ENCODE measurements at places on chromosomes 1 and 21.

GRCh38 chr1:88891318-88891950, at the start of gene GTF2B:
Gene GTF2B (minus strand): TSS chr1:88891567. CDS start chr1:88891499, 68 bp downstream.
- peak; percentile 97 for DNase-seq

DNA sequence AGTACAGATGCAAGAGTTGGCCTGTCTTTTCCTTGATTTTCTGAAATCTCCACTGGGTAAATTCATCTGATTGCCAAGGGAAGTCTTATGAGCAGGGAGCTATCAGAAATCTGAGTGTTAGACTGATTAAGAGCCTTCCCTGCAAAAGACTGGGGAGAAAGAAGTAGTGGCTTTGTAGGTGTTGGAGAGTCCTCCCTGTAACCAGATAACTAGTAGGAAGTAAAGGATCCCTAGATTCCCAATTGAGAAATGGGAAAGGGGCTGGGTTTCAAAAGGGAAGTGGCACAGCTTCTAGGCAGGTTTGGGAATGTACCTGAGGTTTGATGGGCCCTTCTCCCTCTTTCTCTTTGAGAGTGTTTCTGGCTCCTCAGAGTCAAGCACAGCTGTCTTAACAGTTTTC, 2.1 kb downstream of the TLCD4 start:
- no peak for DNase-seq

GRCh38 chr1:231091831-231092301, 51.8 kb upstream of the FAM89A start:
- DNase-seq: peak; percentile 45

GRCh38 chr1:38334930-38335592, 288.5 kb upstream of the POU3F1 start:
- DNase-seq: no peak

GRCh38 chr1:220810179-220810653, 23.5 kb downstream of the MTARC1 start:
- peak; percentile 76 for DNase-seq

GRCh38 chr1:155970531-155971167, 7.7 kb downstream of the ARHGEF2 start:
- peak; percentile 85 for DNase-seq

DNA sequence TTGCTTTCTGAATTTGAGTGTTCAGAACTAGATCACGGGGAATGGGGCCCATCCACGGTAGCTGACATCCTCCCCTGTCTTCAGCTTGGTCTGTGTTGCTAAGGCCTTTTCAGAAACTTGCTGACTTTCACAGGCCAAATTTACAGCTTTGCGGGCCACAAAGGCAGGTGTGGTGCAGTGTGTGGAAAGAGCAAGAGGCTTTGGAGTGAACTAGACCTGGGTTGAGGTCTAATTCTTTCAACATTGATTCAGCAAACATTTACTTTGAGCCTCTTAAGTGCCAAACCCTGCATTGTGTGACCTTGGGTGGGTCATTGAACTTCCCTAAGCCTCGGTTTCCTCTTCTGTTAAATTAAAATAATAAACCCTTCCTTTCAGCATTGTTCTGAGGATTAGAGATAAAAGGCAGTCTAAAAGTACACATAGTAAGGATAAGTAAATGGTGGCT, 24.3 kb downstream of the STPG1 start:
- DNase-seq: no peak

- DNase-seq: no peak
Observed at GRCh38 chr1:178434360-178434759, 62.4 kb downstream of the CLEC20A start.

- peak; percentile 72 for DNase-seq
Observed at GRCh38 chr1:91806769-91807700, 78.9 kb downstream of the TGFBR3 start.

DNA sequence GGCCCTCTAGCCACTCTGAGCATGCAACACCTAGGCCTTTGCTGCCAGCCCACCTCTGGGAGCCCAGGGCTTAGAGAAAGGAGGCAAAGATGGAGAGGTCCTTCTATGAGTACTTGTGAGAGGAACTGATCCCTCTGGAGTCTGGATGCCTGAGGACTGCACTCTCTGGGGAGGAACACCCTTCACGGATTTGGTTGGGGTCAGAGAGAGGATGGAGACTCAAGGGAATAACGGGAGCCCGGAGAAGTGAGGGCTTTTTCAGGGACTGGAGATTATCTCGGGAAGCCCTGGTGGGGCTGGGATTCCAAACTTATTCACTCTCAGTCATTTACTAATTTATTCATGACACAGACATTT, 413 bp upstream of the C1orf232 start:
- DNase-seq: no peak

DNA sequence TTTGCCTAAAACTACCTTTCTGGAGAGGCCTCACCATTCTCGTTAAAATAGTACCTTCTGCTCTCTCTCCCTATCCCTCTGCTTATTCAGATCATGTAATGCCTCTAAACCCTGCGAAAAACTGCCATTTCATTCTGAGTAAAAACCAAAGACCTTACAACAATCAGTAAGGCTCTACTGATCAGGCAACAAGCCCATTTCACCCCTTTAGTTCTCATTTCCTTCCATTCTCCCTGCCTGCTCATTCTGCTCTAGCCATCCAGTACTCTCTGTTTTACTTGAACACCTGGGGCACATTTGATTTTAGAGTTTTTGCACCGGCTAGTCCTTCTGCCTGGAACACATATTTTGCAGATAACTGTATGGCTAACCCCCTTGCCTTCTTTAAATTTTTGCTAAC, 187.8 kb downstream of the COQ8A start:
- DNase-seq: no peak

- no peak for DNase-seq
Observed at GRCh38 chr21:17981060-17981740, 162.0 kb upstream of the C21orf91 start.

DNA sequence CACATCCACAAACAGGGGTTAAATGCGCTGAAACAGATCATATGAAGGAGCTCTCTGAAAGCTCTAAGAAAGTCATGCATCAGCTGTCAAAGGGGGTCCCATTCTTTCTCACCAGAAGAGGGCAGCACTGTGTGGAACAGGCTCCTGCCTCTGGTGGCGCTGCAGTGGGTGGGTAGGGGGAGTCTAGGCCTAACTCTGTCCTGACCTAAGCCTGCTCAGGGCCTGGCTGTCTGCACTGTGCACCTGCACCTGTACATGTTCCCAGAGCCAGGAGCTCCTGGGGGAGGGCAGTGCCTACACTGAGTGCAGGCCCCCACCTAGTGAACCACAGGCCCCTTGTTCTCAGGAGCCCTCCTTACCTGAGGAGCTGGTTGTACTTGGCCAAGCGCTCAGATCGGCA, 16.0 kb downstream of the ENO1 start:
- no peak for DNase-seq

DNA sequence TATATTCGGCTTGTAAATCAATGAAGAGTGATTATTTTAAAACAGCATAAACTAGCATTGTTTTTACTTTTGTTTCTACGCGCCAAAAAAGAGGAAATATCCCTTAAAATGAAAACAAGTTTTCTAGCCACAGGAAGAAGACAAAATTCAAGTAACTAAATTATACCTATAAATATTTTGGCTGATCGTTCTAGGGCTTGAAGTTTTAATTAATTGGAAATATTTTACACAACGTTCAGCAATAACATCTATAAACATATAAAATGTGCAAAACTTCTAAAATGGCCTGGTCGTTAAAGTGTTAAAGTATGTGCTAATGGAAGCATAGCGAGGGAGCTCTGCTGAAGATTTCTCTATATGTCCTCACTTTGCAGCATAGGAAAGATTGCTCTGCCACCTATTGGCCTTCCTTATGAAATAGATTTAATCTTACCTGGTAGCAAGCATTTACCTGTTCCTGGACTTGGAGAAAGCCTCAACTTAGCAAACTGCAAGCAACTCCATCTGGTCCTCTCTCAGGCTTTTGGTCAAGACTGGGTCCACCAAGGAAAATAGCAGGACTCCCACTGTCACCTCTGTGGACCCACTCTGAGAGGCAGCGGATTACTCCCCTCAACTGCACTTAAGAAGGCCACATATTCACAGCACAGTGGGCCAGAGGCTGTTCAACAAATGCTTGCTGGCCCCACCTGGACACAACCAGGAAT, 351.3 kb upstream of the RUNX1 start:
- DNase-seq: peak; percentile 80

GRCh38 chr1:44655609-44656008, 18.7 kb downstream of the TMEM53 start:
- no peak for DNase-seq

- no peak for DNase-seq
Observed at GRCh38 chr1:18769140-18769539, 90.3 kb downstream of the TAS1R2 start.

GRCh38 chr1:230972855-230973271, 5.8 kb downstream of the TTC13 start:
- peak; percentile 19 for DNase-seq

GRCh38 chr1:18554597-18554996, 73.9 kb downstream of the KLHDC7A start:
- DNase-seq: no peak

DNA sequence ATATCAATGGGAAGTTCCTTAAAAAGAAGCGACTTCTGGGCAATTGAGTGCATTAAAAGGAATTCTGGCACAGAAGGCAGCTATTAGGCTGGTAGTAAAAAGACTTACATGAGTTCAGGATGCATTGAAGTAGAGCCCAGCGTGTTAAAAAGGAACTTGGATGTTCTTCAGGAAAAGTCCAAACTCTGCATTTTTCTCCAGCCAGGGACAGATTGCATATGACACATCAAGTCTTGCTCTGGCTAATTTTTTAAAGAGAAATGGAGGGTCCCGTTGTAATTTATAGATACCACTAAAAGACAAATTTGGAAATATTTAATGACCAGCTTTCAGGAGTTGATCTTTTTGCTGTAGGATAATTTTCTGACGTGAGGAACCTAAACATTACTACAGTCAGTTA, 1.2 kb downstream of the TPRG1L start:
- DNase-seq: no peak

GRCh38 chr1:42334240-42335049, 590 bp downstream of the FOXJ3 start:
- DNase-seq: peak; percentile 56

DNA sequence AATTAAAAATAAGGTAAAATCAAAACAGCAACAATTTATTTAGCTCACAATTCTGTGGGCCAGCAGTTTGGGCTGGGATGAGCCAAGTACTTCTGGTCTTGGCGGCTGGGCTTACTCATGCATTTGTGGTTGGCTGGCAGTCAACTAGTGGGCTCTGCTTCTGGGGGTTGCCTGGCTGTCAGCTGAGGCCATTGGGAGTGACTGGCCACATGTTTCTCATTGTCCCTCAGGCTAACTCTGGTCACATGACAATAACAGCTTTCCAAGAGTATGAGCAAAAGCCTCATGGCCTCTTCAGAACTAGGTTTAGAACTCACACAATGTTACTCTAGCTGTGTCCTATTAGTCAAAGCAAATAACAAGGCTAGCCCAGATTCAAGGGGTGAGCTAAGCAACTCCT, 15.6 kb upstream of the CHIA start:
- DNase-seq: peak; percentile 11

DNA sequence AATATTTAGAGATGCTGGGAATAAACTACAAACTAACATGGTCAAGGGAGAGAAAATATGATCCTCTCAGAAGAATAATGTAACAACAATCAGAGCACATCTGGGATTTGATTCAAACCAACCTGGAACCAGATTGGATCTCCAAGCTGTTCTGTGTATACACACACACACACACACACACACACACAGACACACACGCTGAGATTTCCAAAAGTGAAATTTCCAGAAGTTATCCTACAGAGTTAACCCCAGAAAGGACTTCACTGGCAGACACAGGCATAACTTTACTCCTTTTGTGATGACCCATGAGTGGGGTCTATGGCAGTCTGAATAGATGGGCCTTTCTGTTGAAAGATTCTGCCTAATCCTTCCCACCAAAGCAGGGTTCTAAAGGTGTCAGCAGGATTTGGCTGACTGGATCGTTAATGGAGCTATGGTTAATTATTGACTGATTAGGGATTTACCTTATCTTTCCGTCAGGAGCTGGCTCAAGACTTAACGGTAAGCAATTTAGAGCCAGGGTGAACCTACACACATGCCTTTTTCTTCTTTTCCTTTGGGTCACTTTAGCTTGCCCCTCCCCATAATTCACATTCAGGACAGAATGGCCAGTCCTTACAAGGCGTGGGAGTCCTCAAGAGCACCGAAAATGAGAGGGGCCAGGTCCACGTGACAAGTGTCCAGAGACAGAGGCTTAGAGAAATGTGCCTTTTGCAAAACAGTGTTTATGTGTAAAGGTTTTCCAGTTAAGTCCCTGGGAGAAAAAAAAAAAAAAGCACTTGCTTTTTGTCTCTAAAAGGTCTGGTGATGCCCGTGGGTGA, 10.9 kb upstream of the PROX1 start:
- DNase-seq: no peak

- no peak for DNase-seq
Observed at GRCh38 chr1:241419986-241420385, 63.0 kb upstream of the RGS7 start.

DNA sequence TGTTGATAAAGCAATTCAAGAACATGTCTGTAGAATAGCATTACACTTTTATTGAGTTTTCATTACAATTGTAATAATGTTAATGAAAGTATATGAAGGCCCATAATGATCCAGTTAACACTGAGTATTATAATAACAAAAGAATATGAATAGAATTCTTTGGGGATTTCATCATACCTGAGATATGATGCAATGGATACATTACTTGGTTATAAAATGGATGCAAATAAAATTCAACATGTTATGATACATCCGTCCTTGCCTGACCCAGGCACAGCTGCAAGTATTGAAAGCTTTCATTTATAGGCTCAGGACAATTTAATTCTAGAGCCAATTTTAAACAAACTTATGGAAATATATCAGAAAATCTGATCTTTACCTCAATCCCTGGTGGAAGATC, 8.2 kb upstream of the KCNA3 start:
- no peak for DNase-seq

DNA sequence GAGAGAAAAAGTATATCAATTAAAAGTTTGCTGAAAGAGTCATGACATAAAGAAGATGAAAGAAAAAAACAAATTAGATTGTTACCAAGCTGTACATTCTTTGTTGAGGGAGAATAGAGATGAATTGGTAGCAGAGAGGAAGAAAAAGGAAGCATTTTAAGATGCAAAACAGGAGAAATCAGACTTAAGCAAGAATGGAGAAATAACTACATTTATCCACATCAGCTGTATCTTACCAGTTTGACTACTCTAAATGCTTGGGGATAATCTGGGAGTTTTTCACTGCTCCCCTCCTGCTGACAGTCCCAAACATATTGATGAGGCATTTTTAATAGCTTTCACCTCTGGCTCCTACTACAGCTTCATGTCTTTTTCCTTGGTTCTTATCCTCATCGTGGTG, 16.8 kb upstream of the PTPRC start:
- DNase-seq: no peak

DNA sequence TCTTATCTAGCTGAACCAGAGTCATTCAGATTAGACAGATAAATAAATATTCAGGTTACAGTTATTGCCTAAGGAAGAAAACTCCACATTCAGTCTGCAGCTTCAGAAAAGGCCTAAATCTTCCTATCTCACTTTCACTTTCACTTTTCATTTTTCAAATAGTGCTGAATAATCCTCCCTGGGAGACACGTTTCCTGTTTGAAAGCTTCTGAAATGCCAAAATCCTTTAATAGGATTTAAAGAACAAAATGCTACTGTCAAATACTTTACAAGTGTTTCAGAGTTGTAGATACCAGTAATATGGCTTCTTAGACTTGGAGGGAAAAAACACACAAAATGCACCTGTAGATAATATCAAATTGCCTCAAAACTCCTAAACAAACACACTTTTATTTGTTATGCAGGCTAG, 3.9 kb downstream of the PSMB2 start:
- DNase-seq: peak; percentile 83
